Stimulated activated CD8-positive, alpha-beta memory T cell treated with anti-CD3 and anti-CD28 coated beads, Interleukin-2, amount 100 ng/mL, for 1 hour (primary cell): ENCODE measurements at places on chromosomes 2 and 18.

GRCh38 chr18:7059276-7059675 lies 58.3 kb downstream of the LAMA1 start:
- no peak for DNase-seq

GRCh38 chr2:158695305-158695704 lies 99.8 kb upstream of the DAPL1 start:
- no peak for DNase-seq

GRCh38 chr2:3633982-3634595 lies 23.9 kb upstream of the ALLC start:
- no peak for DNase-seq

DNA sequence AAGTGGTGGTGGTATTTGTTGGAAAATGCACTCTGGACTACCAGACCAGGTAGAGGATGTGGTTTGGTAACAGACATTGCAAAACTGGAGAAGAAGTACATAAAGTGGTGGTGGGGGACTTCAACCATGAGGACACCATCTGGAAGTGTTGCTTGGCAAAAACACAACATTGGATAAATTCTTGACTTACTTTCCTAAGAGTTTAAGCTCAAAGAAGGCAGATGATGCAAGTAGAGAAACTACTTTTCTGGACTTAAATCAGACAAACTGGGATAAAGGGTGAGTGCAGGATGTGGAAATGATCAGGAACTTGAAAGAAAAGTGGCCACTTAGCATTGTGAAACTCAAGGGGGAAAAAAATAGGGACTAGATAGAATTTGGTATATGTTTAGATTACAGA lies 487.4 kb downstream of the ZEB2 start:
- no peak for DNase-seq

DNA sequence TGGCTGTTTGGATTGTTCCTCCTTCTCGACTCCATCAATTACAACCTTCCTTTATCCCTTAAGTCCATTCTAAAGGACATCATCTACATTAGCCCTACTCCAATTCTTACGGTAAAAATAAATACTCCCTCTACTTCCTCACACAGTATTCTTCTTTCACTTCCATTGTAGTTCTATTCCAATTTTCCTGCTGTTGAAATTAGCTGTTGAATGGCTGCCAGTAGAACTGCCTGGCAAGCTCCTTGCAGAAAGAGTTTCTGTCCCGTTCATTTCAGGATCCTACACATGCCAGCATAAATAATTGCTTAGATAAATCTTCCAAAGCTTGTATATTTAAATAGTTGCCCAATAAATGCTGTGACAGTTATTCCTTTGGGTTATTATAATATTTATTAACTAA lies 459.3 kb upstream of the TRIB2 start:
- DNase-seq = no peak
